ENCODE measurements at places on chromosomes 7 and 10.

DNA sequence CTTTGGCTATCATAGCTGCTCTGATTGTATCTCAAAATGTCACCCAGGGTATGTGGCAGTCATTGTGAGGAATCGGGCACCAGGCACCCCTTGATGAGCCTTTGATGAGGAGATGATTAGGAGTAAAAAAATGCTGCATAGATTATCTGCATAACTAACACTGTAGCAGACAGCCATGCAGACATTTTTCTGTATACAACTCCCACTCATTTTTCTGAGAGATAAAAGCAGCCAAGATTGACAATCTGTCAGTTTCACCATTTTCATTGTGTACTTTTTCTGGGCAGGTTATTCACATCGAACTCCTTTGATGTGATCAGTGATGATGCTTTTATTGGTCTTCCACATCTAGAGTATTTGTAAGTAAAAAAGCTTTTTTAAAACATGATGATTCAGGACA lies 19.4 kb downstream of the LGI1 start:
- DNase-seq: no peak

DNA sequence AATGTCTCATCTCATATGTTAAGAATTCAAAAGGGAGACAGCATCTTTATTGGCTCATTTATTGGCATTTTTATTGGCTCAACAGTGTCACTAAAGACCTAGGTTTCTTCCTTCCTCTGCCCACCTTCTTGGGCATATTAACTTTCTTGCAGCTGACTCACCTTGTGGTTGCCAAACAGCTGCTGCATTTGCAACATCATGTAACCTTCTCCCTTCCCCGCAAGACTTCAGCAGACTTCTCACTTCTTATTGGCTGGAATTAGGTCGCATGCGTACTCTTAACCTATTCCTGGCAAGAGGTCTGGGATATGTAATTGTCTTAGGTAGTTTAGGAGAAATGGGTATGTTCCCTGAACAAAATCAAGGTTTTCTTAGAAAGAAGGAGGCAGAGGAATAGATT lies 263.2 kb downstream of the POU6F2 start:
- no peak for DNase-seq

DNA sequence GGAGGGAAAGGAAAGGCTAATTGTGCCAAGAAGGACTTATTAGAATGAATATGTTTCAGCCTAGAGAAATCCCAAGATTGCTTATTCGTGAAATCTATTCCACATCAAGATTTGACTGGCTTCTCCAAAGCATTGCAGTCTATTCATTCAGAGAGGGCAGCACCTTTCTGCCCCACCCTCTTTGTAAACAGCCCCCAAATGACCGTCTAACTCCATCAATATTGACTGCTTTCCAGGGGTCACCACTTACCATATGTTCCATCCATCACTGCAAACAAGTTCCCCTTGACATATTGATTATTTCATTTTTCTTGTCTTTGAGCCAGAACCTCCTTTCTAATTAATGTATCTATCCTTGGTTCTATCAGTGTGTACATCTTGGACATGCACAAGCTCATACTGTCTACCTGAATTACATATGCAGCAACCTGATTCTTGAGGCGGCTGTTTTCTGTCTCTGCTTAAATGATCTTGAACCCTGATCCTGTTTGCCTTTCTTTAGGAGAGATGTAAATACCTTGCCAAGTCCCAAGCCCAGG lies 44.2 kb upstream of the PTER start:
- no peak for DNase-seq

- no peak for DNase-seq
Measured at GRCh38 chr7:81267508-81267907, 348.7 kb upstream of the SEMA3C start.

GRCh38 chr7:27714831-27715444 lies 25.0 kb upstream of the TAX1BP1 start:
- DNase-seq: no peak

- DNase-seq: no peak
Measured at GRCh38 chr7:151264615-151265014, 16.1 kb upstream of the SMARCD3 start.

DNA sequence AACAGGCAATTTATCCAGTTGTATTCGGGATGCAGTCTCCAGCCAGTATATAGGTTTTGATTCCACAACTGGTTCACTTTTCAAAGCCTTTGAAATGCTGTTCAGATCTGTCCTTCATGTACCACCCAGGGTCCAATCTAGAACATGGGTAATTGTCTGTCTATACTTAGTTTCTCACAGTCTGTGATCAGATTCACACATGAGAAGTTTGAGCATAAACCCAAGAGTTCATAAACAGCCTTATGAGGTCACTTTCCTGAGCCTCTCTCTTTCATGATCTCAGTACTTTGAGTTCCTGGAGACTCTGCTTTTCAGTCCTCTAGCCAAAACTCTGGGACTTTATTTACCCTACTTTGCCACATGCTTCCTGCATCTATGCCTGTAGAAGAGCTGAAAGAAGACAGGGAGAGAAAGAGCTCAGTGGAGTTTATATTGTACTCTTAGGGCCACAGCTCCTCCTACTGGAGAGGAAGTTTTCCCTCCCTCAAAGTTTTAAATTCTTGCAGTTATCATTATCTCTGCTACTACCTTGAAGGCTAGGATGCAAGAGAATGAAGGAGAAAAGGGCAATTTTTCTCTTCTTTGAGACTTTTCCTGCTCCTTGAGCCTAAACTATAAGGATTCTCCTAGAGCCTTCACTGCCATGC lies 172.0 kb downstream of the ZEB1 start:
- DNase-seq: peak; percentile 3

All from activated CD4-positive, alpha-beta T cell treated with anti-CD3 and anti-CD28 coated beads for 24 hours (primary cell).